Stimulated activated CD8-positive, alpha-beta memory T cell treated with anti-CD3 and anti-CD28 coated beads, Interleukin-15, amount 100 ng/mL, for 24 hours (primary cell): ENCODE measurements at places on chromosomes 2 and 18.

- DNase-seq: no peak
These were observed 53.6 kb downstream of the FAM228A start for GRCh38 chr2:24228470-24228869.

DNA sequence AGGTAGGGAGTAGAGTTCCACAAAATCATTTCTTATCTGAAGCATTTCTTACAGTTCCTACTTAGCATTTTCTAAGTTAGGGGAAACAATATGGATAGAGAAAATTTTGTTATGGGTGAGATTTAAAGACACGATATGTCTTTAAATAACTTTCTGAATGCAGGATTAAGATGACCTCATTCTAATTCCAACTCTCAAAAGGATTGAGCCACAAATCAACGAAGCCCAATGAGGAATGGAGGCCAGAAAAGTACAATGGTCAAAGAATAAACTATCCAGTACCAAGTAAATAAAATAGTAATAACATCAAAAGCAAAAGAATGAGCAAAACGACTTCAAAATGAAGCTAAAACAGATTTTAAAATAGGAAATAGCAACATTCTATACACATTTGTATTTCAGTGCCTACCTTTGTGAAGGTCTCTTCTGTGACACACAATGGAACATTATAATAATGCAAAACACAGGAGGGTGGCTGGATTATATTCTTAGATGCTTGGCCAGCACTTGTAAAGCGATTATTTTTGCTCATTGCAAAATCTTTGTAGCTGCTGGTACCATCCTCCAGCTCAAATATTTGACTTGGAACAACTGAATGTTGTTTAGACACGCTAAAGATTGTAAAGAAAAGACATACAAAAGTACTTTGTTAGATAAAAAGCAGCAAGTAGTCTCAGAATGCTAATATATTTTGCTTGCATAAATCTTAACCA is 33.8 kb downstream of the HNRNPLL start:
- no peak for DNase-seq

DNA sequence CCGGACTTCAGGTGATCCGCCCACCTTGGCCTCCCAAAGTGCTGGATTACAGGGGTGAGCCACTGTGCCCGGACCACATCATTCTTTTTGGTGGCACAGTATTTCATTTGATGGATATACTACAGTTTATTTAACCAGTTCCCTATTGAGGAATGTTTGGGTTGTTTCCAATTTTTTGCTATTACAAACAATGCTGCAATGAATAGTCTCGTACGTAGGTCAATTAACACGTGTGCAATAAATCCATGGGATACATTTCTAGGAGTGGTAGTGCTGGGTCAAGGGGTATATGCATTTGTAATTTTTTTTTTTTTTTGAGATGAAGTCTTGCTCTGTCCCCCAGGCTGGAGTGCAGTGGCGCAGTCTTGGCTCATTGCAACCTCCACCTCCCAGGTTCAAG is 28.4 kb upstream of the XPO1 start:
- no peak for DNase-seq

GRCh38 chr2:205721057-205721449 is 38.8 kb downstream of the NRP2 start:
- no peak for DNase-seq
